ENCODE measurements at places on chromosomes 7 and 10.

- no peak for DNase-seq
These were observed 151.0 kb downstream of the CHCHD3 start for GRCh38 chr7:132930881-132931280.

DNA sequence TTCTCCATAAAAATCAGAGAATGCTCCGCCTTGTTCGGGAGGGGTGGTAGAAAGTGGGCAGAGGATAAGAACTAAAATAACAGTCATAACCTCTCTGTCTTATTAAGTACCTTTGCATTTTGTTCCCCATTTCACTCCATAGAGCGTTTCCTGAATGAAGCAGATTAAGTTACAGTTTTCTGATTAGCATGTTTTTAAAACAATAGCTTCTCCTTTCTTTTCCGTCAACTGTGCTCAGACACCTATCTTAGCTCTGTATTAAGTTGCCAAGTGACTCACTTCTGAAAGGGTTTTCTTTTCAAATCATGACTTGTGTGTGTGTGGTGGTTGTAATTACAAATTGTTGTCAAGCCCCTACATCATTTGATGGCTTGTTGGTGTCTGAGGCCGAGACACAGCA lies 1.4 kb downstream of the HABP2 start:
- no peak for DNase-seq

DNA sequence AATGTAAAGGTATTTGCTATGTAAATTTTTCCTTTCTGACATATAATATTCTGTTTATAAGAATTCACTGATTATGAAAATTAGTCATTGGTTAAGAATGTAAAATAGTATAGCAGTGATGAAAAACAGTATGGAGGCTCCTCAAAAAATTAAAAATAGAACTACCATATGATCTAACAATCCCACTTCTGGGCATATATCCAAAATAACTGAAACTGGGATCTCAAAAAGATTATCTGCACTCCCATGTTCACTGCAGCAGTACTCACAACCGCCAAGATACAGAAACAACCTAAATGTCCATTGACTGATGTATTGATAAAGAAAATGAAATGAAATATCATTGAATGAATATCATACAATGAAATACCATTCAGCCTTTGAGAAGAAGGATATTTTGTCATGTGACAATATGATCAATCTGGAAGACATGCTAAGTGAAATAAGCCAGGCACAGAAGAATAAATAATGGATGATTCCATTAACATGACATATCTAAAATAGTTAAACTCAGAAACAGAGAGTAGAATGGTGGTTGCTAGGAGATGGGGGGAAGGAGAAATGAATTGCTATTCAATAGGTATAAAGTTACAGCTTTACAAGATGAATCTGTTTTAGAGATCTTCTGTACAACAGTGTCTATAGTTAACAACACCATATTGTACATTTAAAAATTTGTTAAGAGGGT lies 14.0 kb downstream of the C10orf88 start:
- DNase-seq = no peak

- no peak for DNase-seq
These were observed 2.1 kb upstream of the HOXA1 start for GRCh38 chr7:27097686-27098577.

DNA sequence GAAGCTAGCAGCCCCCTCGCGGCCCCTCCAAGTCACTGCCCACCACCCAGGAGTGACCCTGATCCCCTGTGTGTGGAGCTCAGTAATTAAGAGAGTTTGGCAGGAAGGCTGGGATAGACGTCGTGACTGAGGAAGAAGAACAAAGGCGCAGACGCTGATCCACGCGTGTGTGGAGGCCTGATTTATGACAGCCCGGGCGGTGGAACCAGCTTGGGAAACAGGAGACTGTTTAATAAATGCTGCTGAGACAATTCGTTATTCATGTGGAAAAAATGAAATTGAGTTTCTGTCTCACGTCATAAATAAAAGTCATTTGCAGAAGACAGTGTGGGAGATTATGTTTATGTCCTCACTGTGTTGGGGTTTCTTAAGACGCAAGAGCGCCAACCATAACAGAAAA lies 130.8 kb downstream of the ELFN1 start:
- no peak for DNase-seq

GRCh38 chr10:104351919-104352318 lies 1.7 kb upstream of the CFAP58 start:
- DNase-seq = no peak

DNA sequence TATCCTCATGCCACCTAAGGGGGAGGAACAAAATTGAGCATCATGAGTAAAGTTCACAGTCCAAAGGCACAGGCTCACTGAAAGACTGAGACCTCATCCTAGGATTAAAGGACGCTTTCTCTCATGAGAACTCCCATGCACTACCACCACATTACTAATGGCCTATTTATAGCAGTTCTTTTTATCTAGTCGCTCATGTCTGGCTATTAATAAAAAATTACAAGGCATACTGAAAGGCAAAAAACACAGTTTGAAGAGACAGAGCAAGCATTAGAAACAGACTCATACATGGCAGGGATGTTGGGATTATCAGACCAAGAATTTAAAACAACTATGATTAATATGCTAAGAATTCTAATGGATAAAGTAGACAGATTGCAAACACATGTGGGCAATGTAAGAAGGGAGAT lies 46.0 kb upstream of the CDK13 start:
- DNase-seq = no peak

- DNase-seq = no peak
These were observed 78.2 kb upstream of the IFRD1 start for GRCh38 chr7:112372101-112372500.

DNA sequence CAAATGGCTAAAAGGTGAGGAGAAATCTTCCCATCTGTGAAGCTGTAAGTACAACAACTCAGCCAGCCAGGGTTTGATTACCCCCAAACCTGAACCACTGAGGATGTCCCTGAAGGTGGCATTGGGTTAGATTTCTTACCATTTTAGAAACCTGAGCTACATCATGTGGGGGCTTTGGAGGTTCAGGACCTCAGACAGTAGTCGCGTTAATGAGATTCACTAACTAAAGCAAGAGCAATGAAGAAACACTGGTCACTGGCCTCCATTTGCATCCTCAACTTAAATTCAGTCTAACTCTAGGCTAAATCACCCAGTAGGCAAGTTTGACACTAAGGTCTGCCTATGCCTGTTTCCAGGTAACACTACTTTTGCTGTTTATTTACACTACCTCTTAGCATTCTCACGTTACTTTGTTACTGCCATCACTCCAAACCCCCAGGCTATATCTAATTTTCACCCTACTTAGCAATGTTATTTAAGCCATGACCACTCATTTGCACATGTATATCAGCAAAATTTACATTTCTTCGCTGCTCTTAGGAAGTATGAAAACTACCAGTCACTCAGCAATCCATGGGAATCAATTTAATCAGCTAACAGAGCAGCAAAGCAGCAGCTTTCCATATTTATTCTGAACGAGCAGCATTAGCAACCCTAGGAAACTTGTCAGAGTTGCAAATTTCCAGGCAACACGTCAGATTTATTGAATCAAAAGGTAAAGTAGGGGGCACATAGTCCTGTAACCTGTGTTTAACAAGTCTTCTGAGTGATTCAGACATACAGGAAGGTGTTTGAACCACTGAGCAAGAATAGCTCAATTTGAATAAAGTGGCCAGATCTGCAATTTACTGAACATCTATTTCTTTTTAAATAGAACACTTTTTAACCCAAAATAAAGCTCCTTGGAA lies 788.4 kb upstream of the SORCS1 start:
- DNase-seq = no peak

- DNase-seq = no peak
These were observed 27.5 kb downstream of the ADD3 start for GRCh38 chr10:110035070-110035921.

- DNase-seq = no peak
These were observed 55.5 kb downstream of the COL1A2 start for GRCh38 chr7:94450044-94450697.

DNA sequence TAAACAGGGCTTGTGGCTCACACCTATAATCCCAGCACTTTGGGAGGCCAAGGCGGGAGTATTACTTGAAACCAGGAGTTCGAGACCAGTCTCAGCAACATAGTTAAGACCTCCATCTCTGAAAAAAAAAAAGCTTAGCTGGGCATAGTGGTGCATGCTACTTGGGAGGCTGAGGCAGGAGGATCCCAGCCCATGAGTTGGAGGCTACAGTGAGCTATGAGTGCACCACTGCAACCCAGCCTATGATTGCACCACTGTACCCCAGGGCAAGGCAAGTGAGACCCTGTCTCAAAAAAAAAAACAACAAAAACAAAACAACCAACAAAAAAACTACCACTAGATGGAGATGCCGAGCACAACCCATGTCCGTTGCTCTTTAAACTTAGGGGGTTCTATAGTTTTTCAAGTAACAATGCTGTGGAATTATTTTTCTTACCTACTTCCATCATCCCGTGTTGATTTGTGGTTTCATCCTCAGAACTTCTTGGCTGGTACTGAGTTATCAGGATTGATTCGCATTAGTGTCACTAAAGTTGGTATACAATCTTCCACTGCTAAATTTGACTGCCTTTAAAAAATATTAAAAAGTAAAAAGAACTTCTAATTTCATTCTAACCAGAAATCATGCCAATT lies 12.2 kb upstream of the REPIN1 start:
- peak; percentile 64 for DNase-seq

DNA sequence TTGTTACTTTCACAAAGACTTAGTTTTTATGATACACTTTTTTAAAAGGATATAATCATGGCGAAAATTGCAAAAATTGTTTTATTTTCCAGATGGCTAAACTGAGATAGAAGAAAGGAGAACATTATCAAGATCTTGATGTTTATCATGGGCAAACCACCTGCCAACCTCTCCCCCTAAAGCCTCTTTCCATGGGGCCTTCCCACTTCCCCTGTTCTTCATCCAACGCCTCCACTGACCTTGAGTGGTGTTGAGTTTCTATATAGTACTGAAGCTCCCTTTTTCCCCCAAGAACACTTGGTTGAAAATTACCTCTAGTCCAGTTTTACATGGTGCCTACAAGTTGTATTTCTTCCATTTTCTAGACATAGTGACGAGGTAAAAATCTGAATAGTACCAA lies 5.0 kb downstream of the CREB3L2 start:
- DNase-seq = no peak

GRCh38 chr7:120725376-120726039 lies 132.4 kb downstream of the TSPAN12 start:
- DNase-seq = peak; percentile 54

GRCh38 chr10:8594711-8595110 lies 540.2 kb downstream of the GATA3 start:
- no peak for DNase-seq

DNA sequence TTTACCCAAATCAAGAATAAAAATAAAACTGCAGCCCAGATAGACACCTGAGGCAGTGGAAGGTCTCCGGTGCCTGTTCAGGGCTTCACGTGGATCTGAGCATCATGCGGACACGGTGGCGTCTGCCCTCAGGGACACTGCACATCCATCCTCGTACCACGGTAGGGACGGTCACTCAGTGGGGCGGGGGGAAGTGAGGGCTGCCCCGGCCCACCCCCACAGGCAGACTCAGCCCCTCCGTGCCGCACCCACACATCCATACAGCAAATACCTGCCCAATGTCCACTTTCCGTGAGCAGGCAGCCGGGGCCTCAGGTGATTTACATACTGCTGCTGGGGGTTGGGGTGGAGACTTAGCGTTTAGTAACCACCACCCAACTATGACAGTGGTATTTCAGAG lies 207.8 kb downstream of the DIP2C start:
- DNase-seq = no peak

- no peak for DNase-seq
These were observed 22.2 kb downstream of the YAE1 start for GRCh38 chr7:39588416-39588815.

DNA sequence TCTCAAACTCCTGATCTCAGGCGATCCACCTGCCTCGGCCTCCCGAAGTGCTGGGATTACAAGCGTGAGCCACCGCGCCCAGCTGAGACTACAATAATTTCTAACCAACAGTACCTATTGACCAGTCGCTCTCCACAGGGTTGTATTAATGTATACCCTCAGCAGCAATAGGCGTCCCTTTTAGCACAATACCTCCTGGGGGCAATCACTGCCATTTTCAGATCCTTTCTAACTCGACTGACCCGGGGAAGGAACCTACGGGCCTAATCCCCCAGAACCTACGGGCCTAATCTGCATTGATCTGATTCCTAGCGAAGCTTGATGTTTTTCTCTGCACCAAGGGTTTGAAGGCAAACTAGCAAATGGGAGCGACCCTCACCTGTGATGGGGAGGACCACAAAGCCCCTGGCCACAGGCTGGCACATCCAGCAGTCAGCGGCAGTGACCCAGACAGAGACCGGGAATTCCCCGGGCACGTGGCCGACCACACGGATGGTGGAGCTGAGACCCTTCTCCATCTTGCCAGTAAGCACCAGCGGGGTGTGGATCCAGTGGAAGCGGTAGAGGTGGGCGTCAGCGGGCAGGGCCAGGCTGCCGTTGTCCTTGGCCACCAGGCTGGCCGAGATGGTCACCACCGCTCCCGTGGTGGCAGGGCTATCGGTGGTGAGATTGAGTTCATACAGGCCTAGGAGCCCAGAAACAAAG lies 6.9 kb downstream of the TMEM130 start:
- no peak for DNase-seq

DNA sequence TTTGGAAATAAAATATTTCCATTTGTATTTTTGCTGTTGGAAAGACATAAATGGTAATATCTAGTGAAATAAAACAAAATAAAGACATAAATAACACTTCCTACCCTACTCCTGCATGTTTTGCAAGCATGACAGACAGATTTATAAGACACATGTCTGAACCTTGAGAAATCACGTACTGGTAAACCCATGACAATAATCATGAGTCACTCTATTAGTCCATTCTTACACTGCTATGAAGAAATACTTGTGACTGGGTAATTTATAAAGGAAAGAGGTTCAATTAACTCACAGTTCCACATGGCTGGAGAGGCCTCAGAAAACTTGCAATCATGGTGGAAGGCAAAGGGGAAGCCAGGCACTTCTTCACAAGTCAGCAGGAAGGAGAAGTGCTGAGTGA lies 942.2 kb downstream of the REEP3 start:
- no peak for DNase-seq

GRCh38 chr7:510782-511281 lies 8.8 kb downstream of the PDGFA start:
- no peak for DNase-seq

- no peak for DNase-seq
These were observed 56.0 kb downstream of the CPXM2 start for GRCh38 chr10:123835575-123835974.

GRCh38 chr10:82319562-82319961 lies 444.6 kb downstream of the NRG3 start:
- no peak for DNase-seq

DNA sequence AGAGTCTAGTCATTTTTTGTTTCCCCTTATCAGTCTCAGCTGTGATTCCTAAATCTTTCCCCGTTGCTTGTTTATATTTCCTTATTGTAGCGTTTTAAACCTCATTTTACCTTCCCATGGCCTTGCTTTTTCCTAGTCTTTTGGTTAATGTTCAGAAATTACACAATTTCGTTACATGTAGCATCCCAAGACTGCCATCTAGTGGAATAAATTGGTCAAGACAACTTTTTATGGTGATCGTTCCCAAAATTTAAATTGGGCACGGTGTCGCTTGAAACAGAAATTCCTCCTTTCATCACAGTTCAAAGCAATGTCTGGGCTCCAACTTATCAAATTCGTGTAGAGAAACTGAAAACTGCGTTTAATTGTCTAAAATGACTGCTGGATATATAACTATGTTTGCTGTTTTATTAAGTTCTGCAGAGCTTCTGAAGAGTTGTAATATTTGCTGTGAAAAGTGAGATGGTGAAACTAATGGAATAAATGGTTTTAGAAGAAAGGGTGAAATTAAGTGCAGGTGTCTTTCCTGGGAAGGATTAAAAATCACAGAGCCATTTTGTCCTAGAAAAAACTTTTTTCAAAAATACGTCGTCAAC lies 370.2 kb downstream of the PHF14 start:
- DNase-seq = peak; percentile 64

- DNase-seq = no peak
These were observed 130.5 kb upstream of the NPS start for GRCh38 chr10:127418536-127419168.

Data from RPMI8226 (cell line).